ENCODE measurements at places on chromosomes 16 and 17. TPM values are rescaled to one million over a fixed set of nuclear protein-coding genes. Genes with fewer than 3 reads are reported as not detected.

HYDIN gene
- total RNA-seq = 1.3 TPM

STXBP4 gene
- 5.6 TPM for total RNA-seq

SLC13A2 gene
- not detected for total RNA-seq

CD300E gene
- total RNA-seq = not detected

CA10 gene
- total RNA-seq = not detected

KREMEN2 gene
- not detected for total RNA-seq

KRT24 gene
- total RNA-seq = not detected

LLGL2 gene
- total RNA-seq = 0.33 TPM

CENPV gene
- 9.2 TPM for total RNA-seq
